Naive thymus-derived CD8-positive, alpha-beta T cell (primary cell): ENCODE measurements at places on chromosomes 6 and 20. TPM values are rescaled to one million over a fixed set of nuclear protein-coding genes. Genes with fewer than 3 reads are reported as not detected.
A peak's percentile ranks its signal among the peaks of the same experiment; 100 is the strongest.

GRCh38 chr6:33705268-33705885 lies 6.1 kb downstream of the UQCC2 start:
- no peak for DNase-seq

Gene CLDN20
- total RNA-seq: not detected

DNA sequence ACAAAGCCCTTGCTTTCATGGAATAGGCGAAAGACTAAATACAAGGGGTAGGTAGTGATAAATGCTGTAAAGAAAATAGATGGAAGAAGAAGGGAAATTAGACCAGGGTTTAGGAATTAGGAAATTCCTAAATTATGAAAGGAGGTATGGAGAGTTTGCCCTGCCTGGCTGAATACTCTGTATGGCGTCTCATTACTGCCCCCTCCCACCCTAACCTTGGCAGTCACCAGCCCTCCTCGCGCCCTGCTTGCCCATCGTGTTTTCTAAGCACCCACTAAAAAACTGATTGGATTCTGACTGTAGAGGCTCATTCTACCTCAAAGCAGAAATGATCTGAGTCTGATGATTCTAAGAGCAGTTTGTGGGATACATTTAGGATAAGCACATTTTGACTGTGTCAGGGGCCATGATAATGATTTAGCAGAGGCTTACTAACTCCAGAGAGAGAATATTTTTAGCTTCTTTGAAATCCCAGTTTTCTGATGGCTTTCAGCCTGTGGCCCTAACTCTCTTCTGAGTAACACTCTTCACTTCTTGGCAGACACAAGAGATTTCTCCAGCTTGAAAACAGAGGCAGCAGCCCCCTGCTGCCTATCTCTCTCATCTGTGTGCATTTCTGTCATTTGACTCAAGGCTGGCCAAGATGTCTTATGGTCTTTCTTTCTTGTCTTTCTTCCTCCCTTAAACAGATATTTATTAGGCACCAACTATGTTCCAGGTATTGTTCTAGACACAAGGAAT lies 1.4 kb upstream of the CHD6 start:
- DNase-seq: no peak

GRCh38 chr6:168192901-168193815 lies 114.1 kb upstream of the FRMD1 start:
- no peak for DNase-seq

DNA sequence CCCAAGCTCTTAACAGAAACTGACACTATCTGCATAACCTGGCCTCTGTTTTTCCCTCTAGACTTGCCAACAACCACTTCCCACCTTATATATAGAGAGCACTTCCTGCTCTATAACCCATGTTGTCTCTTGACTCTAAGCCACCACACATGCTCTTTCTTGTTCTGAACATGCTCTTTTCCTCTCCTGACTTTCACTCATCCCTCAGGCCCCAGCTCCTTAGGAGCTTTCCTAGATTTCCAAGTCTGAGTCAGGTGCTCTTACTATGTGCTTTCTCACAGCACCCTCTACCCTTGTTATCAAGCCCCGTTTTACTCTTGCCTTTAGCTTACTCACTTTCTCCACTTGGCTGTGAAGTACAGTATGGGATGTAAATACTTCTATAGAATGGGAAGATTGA lies 143.9 kb upstream of the EYA4 start:
- DNase-seq: no peak

Gene UBD
- total RNA-seq: not detected

- DNase-seq: no peak
Measured at GRCh38 chr6:36733300-36733699, 35.7 kb downstream of the RAB44 start.

- DNase-seq: no peak
Measured at GRCh38 chr6:108589244-108589791, 28.6 kb downstream of the FOXO3 start.

Gene SSTR4
- not detected for total RNA-seq

DNA sequence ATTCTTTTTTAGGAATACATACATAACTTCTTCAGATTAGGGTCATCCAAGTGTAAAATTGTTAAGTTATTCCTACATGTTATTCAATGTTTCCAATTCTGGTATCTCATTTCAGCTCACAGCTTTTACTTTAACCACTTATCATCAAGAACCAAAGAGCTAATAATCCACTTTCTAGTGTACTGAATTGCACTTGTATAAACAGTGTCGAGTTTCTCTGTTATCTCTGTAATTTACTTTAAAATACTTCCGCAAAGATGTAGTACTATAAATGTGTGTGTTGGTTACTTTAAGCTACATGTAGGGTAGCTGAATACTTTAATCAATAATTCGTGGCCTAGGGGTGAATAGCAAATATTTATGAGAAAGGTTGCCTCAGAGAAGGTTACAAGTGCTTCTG lies 8.8 kb upstream of the GJA1 start:
- DNase-seq: no peak

Gene NKX2-2
- not detected for total RNA-seq

DNA sequence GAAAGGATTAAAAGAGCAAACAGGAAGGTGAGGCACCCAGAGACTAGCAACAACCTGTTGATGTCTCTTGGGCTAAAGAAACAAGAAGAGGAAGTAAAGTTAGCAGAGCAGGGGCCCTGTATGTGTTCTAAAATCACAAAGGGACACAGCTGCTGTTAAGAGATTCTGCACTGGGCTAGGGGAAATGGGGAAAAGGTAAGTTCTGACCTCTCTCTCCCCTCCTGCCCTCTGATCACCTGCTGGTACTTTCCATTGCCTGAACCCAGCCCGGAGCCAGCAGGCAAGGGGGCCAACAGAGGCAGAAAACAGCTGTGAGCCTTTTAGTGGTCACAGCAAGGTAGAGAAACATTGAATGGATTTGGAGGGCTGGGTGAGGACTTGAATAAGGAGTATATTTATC lies 13.5 kb upstream of the CNR1 start:
- DNase-seq: no peak

GRCh38 chr6:150269857-150270223 lies 99.0 kb upstream of the IYD start:
- no peak for DNase-seq

DNA sequence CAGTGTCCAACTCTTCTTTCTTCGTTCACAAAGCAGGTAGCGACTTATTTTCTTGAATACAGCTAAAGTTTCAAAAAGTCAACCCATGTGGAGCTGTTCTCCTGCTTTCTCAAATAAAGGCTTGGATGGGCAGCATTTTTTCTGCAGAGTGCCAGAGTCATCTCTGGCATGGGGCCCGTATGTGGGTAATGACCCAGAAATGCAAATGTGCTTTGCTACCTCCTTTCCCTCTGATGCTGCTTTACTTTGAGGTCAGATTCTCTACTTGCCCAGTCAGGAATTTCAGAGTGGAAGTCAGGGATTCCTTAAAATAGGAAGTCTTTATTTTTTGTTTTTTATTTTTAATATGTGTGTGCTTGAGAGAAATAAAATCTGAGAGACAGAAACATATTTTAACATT lies 4.9 kb downstream of the NKAIN2 start:
- no peak for DNase-seq

- peak; percentile 35 for DNase-seq
Measured at GRCh38 chr6:107786709-107787588, 37.2 kb downstream of the SCML4 start.

- no peak for DNase-seq
Measured at GRCh38 chr6:3229566-3230178, 2.2 kb upstream of the TUBB2B start.

Gene ZNF311
- total RNA-seq: 0.63 TPM

DNA sequence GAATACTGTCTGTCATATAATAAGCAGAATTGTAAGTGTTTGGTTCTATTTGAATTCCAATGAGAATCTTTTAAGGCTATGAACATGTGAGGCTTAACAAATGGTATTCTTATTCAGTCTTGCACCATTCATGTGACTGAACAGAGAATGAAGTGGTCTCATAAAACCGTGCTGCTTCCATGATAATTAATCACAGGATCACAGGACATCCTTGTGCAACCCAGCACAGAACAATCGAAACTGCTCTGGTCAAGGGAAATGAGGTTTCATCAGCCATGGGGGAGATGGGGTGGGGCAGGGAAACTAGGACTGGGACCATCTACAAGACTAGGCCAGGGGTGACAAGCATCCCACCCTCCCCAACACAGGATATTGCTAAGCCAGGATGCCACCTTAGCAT lies 6.0 kb downstream of the PPIL6 start:
- DNase-seq: no peak

Gene BHLHE23
- total RNA-seq: not detected

GRCh38 chr20:36854348-36855240 lies 21.3 kb upstream of the TLDC2 start:
- no peak for DNase-seq

DNA sequence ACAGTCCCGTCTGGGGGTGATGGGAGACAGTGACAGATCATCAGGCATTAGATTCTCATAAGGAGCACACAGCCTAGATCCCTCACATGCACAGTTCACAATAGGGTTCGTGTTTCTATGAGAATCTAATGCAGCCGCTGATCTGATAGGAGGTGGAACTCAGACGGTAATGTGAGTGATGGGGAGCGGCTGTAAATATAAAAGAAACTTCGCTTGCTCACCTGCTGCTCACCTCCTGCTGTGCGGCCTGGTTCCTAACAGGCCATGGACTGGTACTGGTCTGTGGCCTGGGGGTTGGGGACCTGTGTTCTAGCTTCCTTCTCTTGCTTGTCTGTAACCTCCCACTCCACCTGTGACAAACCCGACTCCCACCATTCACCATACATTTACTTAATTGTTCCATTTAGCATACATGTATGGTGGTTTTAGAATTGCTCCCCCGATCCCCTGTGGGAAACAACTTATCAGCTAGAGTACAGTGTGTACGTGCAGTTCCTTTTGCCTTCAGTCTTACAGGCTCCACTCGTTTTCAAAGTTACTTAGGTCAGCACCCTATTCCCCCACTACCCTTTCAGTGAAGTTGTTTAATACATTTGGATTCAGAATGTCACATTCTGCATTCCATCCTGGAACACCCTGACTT lies 4.0 kb downstream of the MANBAL start:
- no peak for DNase-seq

DNA sequence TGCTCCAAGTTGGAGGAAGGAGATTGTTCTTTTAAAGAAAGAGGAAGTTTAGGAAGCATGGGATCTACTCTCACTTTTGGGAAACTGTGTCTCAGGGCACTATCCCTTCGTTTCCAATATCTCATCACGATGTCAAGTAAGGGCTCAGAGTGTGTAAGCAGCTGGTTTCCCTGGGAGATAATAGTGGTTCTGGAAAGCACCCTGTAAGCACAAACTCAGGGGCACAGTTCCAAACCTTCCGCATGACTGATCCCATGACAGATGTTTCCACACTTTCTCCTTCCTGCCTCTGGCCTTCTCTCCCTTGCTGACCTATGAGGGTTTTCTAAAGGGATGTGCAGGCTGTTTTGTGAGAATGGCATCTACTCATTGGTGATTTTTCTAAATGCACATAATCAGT lies 33.9 kb downstream of the ADTRP start:
- DNase-seq: no peak

DNA sequence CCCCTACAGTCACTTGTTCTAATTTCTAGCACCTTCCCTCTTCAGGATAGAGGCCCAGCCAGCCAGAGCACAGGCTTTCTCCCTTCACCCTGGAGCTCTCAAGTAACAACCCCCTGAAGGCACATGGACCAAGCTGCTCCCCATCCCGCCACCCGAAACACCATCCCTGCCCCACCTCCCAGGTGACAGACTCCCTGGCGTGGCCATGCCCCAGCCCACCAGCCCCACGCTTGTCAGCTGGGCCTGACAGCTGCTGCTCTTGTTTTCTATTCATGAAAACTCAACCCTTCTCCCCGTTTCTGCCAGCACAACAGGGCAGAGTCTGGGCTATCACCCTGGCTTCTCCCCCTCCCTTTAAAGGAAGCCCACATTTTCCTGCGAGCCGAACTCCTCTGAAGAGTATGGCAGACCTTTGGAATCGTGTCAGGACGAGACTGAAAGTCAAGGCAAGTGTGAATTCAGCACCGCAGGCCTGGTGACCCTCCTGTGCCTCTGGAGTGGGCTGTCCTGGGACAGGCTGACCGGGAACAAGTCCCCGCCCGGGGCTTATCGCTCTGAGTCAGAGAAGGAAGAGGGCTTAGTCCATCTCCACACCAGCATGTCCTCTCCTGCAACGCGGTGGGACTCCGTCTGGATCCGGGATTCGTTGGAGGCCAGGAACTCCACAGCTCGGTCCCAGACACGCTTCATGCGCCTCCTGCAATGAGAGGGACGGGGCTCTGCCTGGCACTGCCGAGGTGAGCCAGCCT lies 16.7 kb downstream of the LEMD2 start:
- DNase-seq: no peak

Gene PRICKLE4
- total RNA-seq: not detected

Gene EPB41L2
- 31.1 TPM for total RNA-seq

GRCh38 chr6:160222491-160222890 lies 36.1 kb downstream of the SLC22A2 start:
- no peak for DNase-seq

GRCh38 chr6:84801250-84801649 lies 36.9 kb upstream of the TBX18 start:
- DNase-seq: no peak

Gene TAAR8
- total RNA-seq: not detected

Gene FUT9
- total RNA-seq: not detected

- no peak for DNase-seq
Measured at GRCh38 chr6:3765415-3765814, 13.9 kb upstream of the PXDC1 start.

- DNase-seq: no peak
Measured at GRCh38 chr6:57201718-57202117, 20.4 kb downstream of the RAB23 start.

GRCh38 chr6:30893666-30894065 lies 9.3 kb downstream of the DDR1 start:
- DNase-seq: no peak

DNA sequence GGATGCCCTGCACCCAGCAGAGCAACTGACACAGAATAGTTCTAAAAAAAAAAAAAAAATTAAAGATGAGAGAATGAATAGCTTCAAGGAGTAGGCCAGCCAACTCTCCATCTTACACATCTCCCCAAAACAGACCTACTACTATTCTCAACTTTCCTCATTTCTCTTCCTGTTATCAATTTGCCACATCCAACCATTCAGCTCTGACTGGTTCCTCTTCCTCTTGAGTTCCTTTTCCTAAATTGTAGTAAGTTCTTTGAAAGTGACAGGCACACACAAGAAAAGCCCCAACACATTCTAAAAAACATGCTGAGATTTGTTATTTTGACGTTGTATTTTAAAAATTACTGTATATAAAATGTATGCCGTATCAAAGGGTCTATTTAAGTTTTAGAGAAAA lies 117.2 kb downstream of the PDSS2 start:
- no peak for DNase-seq

- DNase-seq: no peak
Measured at GRCh38 chr20:10060226-10060625, 25.4 kb downstream of the ANKEF1 start.

DNA sequence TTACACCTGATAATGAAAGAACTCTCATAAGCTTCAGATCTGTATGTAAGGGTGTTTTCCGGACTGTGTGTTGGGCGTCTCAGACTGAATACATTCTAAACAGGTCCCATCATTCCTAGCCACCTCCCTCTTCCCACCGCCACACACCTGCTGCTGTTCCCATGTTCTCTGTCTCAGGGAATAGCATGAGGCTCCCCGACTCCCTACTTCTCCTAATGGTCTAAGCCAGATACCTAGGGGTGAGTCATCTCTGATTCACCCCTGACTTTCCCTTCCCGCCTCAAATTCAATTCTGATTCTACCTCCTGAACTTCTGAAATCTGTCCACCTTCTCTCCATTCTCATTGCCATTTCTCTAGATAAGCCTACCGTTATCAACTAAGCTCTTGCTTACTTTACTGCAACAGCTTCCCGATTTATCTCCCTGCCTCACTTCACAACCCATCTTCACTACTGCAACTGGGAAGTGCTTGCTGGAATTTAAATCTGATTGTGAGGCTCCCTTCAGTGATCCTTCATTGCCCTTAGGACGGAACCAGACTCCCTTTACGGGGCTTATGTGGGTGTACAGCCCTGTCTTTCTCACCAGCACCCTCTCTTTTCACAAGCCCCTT lies 1.6 kb downstream of the TMEM14A start:
- DNase-seq: no peak
